ENCODE measurements at places on chromosomes 7 and 10.

GRCh38 chr10:67676208-67676825 is 19.7 kb downstream of the CTNNA3 start:
- DNase-seq, result no peak

- no peak for DNase-seq
Observed at GRCh38 chr10:110535958-110536891, 31.3 kb upstream of the SMC3 start.

- no peak for DNase-seq
Observed at GRCh38 chr7:98251231-98251600, 816 bp downstream of the TECPR1 start.

DNA sequence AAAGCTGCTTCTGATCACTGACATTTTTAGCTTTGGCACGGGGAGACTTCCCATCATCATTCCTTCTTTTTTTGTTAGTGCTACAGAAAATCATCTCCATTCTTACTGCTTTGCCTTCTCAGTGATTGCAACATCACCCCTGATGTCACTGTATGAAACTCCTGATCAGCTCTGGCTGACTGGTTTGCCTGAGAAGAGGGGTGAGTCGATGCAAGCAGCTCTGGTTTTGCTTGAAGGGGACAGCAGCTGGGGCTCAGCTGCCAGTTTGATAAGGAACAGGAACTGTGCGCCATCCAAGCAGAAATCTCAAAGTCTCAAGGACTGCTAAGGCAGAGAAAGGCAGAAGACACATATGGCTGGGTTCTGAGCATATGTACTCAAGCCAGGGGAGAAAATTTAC is 808.5 kb upstream of the CELF2 start:
- no peak for DNase-seq

- DNase-seq, result no peak
Observed at GRCh38 chr10:49397036-49397999, 1.4 kb upstream of the DRGX start.

DNA sequence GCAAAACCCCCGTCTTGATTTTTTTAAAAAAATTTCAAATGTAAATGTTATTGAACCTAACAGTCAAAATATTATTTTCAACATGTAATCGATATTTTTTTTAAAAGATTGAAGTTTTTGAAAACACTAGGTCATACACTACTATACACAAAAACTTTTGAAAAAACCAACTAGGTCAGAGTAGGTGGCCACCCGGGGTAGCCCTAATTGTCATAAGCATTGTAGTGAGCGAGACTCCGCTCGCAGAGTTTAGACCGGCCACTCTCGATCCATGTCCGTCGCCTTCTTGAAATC is 417 bp downstream of the RFC2 start:
- DNase-seq, result no peak

- no peak for DNase-seq
Observed at GRCh38 chr10:113180401-113181154, 230.5 kb downstream of the TCF7L2 start.

DNA sequence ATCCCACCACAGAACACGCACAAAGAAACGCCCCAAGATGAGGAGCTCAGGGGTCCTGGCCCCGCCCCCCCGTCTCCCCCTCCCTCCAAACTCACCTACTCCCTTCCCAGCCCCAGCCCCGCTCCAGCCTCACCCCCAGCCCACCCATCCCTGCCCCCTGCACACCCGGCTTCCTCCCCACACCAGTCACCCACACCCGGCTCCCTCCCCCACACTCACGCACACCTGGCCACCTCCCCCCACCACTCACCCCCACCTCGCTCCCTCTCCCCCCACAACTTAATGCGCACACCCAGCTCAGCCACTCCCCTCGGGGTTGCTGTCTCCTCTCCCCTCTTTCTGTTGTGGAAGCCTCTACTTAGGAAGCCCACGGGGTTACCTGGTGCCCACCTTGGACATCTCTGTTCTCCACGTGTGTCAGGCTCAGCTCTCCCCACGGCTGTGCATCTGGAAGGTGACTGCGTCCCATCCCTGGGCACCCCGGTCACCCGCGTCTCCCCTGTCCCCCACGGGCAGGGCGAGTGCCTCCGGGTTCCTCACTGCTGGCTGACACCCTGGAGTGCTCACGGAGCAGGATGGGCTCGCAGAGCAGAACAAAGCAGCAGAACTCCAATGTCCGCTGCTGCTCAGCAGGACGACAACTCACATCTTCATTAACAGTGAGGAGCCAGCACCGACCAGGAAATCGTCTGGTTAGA is 166.8 kb downstream of the USP6NL start:
- no peak for DNase-seq

- no peak for DNase-seq
Observed at GRCh38 chr7:104967088-104967487, 46.9 kb upstream of the KMT2E start.

DNA sequence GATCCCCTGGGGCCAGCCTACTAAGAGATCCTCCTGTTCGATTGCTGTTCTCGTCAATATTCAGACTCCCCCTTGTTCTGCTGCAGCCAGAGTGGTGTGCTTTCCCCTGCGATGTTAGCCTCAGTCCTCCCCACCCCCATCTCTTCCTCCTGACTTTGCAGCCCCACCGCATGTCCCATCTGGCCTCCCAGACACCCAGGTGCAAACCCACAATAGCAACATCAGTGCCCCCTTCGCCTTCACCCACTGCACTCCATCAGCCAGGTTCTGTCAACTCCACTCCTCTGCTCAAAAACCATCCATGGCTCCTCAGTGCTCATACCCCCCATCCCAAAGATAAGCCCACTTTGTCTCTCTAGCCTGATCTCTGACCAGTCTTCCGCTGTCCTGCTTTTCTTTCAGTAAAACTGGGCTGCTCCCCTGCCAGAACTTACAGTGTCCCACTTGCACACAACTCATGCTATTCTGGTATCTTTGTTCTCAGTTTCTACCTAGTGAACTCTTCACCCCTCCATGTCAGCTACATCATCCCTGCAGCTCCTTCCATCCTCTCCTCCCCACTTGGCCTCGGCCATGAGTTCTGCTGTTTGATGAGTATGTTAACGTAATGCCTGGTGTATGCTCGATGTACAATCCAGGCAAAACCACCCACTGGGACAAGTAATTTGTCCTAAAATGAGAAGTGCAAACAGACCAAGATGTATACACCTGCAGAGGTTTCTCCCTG is 26.6 kb downstream of the COL13A1 start:
- no peak for DNase-seq

GRCh38 chr7:112358513-112358912 is 91.7 kb upstream of the IFRD1 start:
- no peak for DNase-seq

DNA sequence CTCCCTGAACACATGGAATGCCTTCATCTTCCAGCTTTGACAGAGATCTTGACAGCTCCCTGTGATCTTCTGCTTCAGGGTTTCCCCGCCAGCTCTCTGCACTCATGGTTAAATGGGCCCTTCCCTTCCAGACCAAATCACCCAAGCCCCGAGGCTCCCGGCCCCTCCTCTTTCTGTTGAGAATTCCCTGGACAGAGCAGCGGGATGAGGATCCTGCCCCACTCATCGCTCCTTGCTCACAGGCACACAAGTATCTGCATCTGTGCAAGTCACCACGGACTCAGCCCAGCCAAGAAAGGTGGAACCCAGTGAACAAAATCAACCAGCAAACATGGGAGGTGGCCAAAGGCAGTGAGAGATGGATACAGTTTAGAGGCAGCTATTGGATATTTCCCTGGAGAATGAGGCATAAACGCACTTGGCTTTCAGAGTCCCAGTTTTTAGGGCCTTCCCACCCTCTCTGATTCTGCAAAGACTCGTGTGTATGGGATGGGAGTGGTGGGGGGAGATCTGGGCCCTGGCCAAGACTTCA is 37.7 kb upstream of the CXCL12 start:
- DNase-seq, result no peak

- DNase-seq, result no peak
Observed at GRCh38 chr10:11097686-11098085, 80.0 kb downstream of the CELF2 start.

GRCh38 chr7:16069998-16070397 is 351.3 kb downstream of the CRPPA start:
- no peak for DNase-seq

GRCh38 chr7:143217806-143218205 is 4.0 kb upstream of the TAS2R40 start:
- no peak for DNase-seq

- DNase-seq, result no peak
Observed at GRCh38 chr7:49261928-49262327, 337.6 kb downstream of the CDC14C start.

- no peak for DNase-seq
Observed at GRCh38 chr7:71486856-71487628, 355.1 kb downstream of the GALNT17 start.

DNA sequence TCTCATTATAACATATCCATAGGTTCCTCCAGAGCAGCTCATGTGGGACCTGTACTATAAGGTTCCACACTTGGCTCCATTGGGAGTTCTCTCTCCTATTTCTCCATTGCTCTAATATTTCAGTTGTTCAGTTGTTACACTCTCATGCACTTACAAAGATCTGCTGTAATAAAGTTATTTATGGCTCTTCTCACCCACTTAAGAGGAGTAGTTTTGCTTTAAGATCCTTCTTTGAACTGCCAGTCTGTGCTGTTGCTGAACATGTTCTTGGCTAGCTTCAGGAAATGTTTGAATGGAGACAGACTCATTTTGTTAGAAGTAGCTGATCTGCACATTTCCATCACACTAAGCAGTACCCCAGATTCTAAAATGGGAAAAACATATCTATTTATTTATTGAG is 250.1 kb downstream of the CDK14 start:
- DNase-seq, result no peak

- no peak for DNase-seq
Observed at GRCh38 chr10:1576467-1577372, 160.6 kb downstream of the ADARB2 start.

Measured in NCI-H187 treated with DMSO at 0.1 percent for 48 hours (cell line).